RPMI7951 (cell line): ENCODE measurements at places on chromosomes 5 and 9.
A peak's percentile ranks its signal among the peaks of the same experiment; 100 is the strongest.

GRCh38 chr9:87581513-87581912, 83.8 kb downstream of the DAPK1 start:
- peak; percentile 56 for DNase-seq

DNA sequence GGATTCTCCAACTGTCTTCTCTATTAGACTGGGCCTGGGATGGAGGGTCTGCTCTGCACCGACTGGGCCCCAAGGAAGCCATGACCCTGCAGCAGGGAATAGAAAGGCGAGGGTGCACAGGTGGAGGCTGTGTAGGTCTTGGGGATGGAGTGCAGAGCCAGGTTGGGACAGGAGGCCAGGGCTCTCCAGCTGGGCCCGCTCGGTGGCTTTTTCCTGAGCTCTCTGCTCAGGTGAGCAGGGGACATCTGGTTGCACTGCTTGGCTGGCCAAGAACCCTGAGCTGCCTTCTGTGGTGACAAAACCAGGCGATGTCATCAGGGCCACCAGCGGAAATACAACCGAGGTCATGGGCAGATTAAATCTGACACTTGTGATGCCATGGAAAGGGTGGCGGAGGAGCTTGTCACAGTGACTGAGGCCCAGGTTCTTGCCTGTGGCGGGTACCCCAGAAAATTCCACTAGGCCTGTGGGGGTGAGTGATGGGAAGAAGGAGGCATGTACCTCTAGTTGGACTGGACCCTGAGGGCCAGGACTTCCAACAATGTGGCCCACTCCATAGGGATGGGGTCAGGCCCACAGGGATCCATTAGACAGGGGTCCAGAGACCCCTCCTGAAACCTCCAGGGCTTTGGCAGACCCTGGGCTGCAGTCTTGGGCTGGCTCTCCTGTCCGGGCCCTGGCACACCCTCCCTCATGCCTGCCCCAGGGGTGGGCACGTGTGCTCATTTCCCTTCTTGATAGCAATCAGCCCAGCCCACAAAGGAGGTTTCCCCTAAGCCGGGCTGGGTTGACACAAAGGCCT, 4.4 kb upstream of the IL3 start:
- DNase-seq, result no peak

- peak; percentile 32 for DNase-seq
Measured at GRCh38 chr5:83711982-83712601, 8.6 kb downstream of the HAPLN1 start.

DNA sequence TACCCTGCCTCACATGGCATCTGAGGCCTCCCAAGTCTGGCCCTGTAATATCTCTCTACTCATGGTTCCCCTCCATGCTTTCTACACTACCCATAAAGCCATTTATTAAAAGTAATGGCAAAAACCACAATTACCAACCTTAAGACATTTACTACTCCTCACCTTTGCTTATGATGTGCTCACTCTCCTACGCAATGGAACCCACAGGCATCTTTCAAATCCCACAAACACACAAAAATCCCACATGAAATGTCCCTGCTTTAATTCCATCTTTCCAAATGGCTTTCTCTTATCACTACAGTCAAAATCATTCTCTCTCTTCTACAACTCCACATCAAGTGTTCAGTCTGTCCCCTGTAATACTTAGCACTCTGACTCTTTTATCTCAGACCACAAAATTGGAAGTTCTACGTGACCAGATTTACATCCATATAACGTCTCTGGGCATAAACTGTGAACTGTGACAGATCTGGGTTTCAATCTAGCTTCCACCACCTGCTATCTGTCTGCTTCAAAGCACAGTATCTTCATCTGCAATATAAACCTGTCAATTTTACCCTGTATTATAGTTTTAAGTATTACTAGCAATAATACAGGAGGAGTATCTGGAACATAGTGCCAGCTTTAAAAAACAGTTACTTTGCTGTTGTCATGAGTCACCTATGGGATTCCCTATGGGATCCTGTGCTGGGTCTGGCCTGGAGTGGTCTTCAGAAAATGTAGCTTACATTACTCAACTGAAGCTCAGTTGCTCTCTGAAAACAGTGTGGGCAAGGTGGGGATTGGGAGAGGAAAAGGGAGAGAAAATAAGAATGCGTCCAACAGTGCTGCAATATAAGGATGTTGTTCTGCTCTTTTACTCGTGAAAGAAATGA, 137.1 kb upstream of the TRIM32 start:
- DNase-seq, result peak; percentile 43

DNA sequence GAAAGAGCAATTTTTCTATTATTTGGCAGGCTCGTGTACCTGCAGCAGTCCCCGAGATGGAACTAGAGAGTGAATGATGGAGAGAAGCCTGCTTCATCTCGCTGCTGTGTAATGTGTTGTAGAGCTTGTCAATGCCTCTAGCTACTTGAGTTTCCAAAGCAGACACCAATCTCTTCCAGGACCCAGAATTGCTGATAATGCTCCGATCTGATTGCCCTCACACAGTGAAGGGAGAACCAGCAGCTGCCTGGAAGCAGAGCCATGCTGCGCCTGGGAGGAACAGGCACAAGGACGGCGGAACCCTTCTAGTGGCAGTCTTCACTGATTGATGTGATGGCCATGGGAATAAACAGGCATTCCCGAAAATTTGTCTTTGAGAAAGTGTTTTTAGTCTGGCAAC, 288.0 kb downstream of the ICE1 start:
- DNase-seq, result no peak

- DNase-seq, result no peak
Measured at GRCh38 chr9:10855847-10856246, 243.0 kb upstream of the PTPRD start.

DNA sequence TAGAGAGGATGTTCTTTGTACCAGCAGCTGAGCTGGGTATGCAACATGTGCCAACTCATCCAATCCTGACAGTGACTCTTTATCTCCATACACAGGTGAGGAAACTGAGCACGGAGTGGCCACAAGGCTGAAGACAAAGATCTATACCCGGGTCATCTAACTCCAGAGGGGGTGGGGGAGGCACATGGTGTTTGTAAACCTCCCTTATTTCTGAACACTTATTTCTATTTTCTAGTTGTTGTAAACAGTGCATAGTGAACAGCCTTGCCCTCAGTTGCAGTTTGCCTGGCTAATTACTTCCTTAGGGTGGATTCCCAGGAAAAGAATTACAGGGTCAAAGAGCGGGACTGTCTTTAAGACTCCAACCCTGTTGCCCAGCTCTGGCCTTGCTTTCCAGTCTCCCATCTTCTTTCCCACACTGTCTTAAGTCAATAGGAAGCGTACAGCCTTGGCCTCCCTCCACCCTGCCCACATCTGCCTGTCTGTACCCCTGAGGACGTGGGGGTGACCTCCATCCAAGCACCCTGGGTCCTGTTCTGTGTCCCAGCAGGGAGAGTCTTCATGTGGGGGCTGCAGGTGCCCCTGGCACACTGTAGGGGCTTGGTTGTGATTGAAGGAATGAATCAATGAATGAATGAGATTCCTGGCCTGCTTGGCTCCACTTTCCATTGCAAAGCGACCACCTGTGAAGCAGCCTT, 13.2 kb upstream of the FIBCD1 start:
- DNase-seq, result no peak

GRCh38 chr9:112241491-112241890, 66.4 kb upstream of the SUSD1 start:
- DNase-seq, result no peak

GRCh38 chr5:100004969-100005368, 530.2 kb upstream of the FAM174A start:
- DNase-seq, result no peak

DNA sequence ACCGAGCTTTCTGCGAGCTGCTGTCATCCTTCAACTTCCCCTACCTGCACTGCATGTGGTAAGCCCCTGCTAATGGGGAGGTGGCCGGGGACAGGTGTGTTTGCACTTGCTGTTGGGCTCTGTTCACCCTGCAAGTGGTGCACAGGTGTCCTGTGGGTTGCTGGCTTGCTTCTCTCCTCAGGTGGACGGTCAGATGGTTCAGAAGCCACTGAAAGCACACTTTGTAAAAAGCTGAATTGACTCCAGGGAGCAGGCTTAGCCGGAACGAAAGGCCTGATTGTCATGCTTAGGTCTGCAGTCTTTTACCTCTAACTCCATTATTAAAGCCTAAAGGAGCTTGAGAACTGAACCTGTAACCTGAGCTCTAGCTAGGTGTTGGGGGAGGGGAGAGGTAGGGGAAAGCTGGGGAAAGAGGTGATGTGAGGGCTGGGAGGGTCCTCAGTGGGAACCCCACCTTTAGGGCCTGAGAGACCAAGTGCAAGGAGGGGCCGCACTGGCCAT, 37.6 kb downstream of the ACER2 start:
- DNase-seq, result no peak

- DNase-seq, result no peak
Measured at GRCh38 chr9:123268199-123268464, 254 bp downstream of the STRBP start.

GRCh38 chr5:90338712-90339372, 70.7 kb downstream of the CETN3 start:
- no peak for DNase-seq

GRCh38 chr9:128733256-128733655, 9.3 kb upstream of the ZDHHC12 start:
- DNase-seq, result peak; percentile 88

- DNase-seq, result peak; percentile 34
Measured at GRCh38 chr5:72134226-72134899, 27.1 kb downstream of the MAP1B start.

DNA sequence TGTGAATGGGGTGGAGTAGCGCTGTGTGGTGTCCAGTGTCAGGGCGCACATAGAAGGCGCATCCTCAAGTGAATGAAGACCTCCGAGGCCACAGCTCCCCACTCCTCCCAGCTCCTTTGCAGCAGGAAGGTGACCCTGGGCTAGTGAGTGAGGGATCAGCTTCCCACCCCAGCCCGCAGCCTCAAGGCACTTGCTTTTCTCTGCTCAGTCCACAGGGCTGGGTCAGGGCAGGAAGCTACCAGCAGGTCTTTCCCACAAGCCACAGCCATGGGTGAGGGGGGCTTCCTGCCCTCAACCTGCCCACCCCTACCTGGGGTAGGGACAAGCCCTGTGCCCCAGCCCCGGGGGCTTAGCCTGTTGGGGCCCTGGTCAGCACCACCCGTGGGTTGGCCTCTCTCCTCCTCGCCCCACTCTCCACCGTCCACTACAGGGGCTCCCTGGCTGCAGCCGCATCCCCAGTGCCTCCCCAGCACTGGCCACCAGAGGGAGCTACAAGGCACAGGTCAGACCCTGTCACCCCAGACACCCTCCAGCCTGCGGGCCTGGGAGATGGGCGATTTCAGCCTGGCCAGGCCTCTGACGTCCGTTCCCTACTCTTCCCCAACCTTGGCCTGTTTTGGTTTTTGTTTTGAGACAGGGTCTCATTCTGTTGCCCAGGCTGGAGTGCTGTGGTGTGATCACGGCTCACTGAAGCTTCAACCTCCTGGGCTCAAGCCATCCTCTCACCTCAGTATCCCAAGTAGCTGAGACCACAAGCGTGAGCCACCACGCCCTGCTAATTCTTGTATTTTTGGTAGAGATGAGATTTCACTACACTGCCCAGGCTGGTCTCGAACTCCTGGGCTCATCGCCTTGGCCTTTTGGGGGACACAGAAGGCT, 1.3 kb upstream of the ABCA2 start:
- DNase-seq, result peak; percentile 51

GRCh38 chr5:92409134-92409533, 1026.0 kb upstream of the ARRDC3 start:
- no peak for DNase-seq

GRCh38 chr5:54672871-54673270, 155.3 kb downstream of the SNX18 start:
- no peak for DNase-seq

DNA sequence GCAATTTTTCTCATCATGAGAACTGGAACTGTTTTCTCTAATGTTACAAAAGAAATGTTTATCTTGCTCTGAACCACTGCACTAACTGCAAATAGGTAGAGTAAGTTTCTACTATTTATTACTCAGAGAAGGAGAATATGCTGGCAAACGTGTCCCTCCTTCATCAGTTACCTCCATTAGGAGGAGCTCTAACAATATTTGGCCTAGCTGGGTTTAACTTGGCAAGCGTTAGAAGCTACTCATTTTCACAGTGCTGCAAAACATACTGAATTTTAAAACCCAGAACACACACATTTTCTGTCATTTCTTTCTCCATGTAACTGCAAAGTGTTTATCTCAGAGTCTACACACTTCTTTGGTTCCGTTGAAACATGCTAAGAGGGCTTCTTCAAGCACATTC, 101.0 kb upstream of the GABRG2 start:
- no peak for DNase-seq

- no peak for DNase-seq
Measured at GRCh38 chr5:180187767-180188166, 21.2 kb downstream of the RASGEF1C start.

- DNase-seq, result no peak
Measured at GRCh38 chr9:113692256-113692655, 183.9 kb upstream of the ZNF618 start.

GRCh38 chr5:175752826-175753535, 95.1 kb downstream of the HRH2 start:
- DNase-seq, result peak; percentile 50

- DNase-seq, result no peak
Measured at GRCh38 chr5:7244208-7244607, 151.7 kb upstream of the ADCY2 start.

GRCh38 chr9:112112519-112112918, 62.6 kb downstream of the SUSD1 start:
- peak; percentile 88 for DNase-seq

- DNase-seq, result no peak
Measured at GRCh38 chr9:105307591-105308130, 63.2 kb downstream of the SLC44A1 start.

- DNase-seq, result peak; percentile 99
Measured at GRCh38 chr9:109600142-109600541, 102.0 kb upstream of the PTPN3 start.

DNA sequence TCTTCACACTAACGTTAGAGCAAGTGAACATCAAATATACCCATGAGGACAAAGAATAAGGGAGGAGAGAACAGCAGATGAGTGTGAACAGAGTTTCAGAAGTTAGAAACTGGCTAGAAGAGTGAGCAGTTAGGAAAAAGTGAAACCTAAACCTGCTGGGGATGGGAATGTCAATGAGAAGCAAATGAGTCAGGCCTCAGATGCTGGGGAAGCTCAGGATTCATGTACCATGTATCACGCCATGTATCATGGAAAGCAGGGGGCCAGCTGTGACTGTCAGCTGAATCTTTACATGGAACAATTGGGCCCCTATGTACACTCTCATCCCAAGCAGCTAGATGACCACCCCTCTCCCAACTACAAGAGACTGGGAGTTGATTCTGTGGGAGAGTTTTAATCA, 16.2 kb downstream of the GDF9 start:
- DNase-seq, result peak; percentile 24
